ENCODE measurements at places on chromosomes 4 and X.

GRCh38 chr4:69860052-69860451 is at the start of gene SULT1E1:
SULT1E1 (minus strand) TSS chr4:69860145; CDS start chr4:69857644, 2,501 bp downstream.
- peak; percentile 60 for DNase-seq

GRCh38 chr4:82726596-82726995 is 72.0 kb downstream of the SCD5 start:
- no peak for DNase-seq

DNA sequence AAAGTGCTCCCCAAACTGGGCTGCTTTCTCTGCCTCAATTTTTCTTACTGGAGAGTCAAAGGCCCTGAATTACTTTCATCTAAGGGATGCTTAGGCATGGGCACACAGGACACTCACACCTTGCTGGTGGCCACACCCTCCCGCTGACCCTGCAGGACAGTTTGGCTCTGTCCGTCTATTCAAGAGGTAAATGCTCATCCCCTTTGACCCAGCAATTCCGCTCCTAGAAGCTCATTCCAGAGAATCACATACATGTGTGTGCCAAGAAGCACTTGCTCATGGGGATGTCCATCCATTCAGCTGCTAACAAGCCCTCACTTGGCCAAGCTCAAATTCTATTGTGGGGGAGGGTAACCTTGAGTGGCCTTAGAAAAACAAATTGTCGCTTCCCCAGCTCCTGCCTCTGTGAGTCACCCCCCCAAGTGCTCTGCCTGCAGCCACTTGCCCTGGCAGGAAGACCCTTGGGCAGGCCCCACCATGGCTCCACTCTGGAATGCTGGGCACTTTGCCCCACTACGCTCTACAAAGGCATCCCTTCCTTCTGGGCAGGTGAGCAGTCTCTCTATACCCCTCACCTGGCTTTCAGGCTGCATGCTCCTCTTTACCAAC is 54.5 kb downstream of the HTRA3 start:
- DNase-seq = no peak

- peak; percentile 12 for DNase-seq
Observed at GRCh38 chr4:155966731-155967395, 13.2 kb upstream of the CTSO start.

DNA sequence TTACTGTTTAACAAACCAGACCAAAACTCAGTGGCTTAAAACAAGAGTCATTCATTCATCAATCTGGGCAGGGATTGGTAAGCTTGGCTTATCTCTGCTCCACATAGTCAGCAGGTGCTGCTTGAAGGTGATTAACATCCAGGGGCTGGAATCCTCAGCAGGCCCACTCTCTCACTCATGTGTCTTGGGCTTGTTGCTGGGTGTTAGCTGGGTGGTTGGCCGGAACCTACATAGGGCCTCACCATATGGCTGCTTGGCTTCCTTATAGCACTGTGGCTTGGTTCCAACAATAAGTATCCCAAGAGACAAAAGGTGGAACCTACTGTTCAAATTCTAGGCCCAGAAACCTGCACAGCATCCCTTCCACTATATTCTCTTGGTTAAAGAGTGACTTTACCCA is 125.0 kb downstream of the RASGEF1B start:
- no peak for DNase-seq

- DNase-seq = no peak
Observed at GRCh38 chr4:76696109-76696508, 201.8 kb downstream of the SOWAHB start.

GRCh38 chrX:95058815-95059214 is 1384.8 kb downstream of the FAM133A start:
- DNase-seq = peak; percentile 69

DNA sequence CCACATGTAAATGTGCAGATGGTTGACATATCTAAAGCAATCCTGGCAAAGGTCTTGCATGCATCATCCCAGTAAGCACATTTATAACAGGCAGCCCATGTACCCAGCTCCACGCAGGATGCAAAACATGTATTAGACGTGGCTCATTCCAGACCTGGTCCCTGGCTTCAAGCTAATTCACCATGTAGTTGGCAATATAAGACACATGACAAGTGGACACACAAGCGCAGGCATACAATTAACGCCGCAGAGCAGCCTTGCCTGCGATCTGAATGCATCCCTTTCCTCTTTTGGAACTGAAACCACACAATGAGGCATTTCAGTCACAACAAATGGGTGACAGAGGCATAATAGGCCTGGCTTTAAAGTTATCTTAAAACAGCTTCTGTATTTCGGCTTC is 114.5 kb upstream of the TRIM2 start:
- DNase-seq = no peak
